ENCODE measurements at places on chromosomes 6 and 20.

DNA sequence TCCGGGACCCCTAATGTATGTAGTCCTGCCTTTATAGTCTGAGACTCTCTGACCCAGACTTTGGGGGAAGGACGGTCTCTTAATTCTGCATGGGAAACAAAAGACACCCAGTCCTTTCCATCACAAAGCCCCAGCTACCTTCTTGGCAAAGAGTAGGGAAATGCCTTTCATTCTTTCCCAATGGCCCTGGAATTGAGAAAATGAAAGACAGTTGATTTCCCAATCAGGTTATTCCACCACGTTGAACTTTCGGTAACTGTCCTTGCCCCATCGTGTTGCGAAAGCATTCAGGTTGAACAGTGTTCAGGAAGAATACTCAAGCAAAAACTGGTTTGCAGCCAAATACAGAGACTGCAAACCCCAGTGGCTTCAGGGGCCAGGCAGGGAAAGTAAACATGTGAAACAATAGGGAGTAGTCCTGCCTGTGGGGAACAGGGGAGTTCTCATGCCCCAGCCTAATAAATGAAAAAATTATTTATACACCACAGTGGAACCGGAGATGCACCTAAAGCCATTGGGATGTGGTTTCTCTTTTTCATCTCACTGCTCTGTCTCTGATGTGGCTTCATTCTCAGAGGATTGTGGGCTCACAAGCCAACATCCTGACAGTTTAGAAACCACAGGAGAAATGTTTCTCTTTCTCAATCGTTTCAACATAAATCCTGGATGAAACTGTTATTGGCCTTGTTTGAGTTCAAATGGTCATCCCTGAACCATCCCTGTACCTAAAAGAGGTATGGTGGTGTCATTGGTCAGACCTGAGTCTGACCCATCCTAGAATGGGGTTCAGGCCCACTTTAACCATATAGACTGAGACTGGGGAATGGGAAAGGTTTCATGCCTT, 44.2 kb upstream of the SLC9A8 start:
- peak; percentile 94 for DNase-seq

- DNase-seq, result peak; percentile 89
These were observed 682 bp downstream of the BRD2 start for GRCh38 chr6:32968867-32969684.

DNA sequence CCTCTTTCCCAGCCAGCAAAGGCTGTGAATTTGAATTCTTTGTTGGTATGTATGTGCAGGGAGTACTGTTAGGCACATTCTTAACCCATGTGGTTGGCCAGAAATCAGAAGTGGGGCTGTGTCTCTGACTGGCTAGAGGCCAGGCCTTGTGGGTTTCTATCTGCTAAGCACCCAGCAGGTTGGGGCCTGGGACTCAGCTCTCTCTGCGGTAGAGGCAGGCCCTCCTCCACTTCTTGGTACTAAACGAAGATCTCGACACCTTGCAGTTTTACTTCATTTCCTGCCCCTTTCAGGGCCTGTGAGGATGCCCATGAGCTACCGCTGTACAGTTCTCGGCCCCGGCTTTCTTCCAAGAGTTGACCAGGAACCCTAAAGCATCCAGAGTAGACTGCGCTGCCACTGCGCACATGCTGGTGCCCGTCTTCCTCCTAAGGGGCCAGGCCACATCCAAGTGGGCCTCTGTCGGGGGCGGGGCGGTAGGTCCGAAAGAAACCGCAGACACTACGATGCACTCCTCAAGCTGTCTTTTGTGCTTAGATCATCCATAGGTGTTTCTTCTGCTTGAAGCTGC, 51.1 kb downstream of the TCP11 start:
- peak; percentile 92 for DNase-seq

DNA sequence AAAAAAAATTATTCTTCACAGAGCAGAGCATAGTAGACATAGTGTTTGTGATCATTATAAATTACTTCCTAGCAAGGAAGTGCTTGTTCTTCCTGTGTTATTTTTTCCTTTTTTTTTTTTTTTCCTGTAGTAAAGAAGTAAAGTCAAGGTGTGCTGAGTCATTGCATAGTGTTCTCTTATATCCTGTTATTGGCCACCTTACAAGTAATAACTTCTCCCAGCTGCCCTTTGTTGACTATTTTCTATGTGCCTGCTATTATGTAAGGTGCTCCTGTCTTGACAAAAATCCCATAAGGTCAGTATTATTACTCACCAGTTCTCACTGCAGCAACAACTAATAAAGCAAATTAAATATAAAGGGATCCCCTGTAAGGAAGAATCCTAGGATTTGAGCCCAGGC, 195.3 kb downstream of the GJA1 start:
- DNase-seq, result no peak

- no peak for DNase-seq
These were observed 4.6 kb downstream of the PTPN1 start for GRCh38 chr20:50514750-50515149.

DNA sequence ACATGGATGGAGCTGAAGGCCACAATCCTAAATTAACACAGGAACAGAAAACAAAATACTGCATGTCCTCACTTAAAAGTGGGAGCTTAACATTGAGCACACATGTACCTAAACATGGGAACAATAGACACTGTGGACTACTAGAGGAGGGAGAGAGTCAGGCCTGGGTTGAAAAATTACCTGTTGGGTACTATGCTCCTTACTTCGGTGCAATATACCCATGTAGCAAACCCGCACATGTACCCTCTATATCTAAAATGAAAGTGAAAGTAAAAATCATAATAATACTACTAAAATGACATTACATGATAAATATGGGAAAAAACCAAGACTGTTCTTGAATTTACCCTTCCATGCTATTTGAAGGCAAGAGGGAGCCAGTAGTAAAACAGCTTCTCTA, 1273.8 kb upstream of the ADGRB3 start:
- no peak for DNase-seq

- no peak for DNase-seq
These were observed 431.0 kb downstream of the CDKAL1 start for GRCh38 chr6:20965276-20965675.

DNA sequence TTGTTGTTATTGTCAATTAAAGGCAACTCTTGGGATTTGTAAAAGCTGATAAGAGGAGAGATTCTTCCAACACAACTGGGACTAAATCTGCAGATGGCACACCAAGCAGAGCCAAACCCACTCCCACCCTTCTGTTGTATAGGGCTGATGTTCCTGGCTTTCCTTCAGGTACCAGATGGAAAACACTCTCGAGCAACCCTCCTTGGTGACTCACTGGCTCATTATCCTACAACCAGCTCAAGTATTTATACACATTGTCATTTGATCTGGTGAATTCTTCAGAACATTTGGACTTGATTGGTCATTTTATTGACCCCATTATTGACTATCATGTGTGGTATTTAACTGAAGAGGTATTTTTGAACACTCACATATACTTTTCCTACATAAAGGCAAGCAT, 190.3 kb upstream of the PCSK2 start:
- peak; percentile 42 for DNase-seq

- no peak for DNase-seq
These were observed 11.3 kb upstream of the TMEM181 start for GRCh38 chr6:158548418-158549161.

GRCh38 chr6:142624978-142625715, 319.8 kb downstream of the HIVEP2 start:
- no peak for DNase-seq

DNA sequence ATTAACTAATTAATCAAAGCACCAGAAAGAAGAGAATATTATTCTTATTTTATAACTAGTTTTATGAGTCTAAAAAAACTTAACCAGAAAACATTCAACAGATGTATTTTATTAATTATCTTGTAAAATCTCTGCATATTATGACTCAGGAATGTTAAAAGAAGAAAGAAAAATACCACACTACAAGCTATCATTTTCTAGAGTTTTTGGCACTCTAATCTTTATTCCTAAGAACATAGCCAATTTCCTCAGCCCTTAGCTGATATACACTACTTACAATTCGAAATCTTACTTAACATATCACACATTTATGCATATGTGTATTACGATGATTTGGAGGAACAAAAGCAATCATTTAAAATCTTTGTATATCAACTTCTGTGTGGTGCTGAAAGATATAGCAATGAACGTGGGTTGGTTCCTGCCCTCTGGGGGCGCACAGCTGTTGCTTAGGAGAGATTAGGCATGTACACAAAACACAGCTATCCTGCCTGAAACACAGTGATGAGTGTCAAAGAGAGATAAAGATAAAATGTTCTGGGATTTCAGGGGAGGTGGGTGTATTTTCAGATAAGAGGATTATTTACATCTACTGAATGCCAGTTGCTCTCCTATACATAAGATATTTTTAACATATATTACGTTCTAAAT, 404.5 kb downstream of the SYNE1 start:
- peak; percentile 51 for DNase-seq

DNA sequence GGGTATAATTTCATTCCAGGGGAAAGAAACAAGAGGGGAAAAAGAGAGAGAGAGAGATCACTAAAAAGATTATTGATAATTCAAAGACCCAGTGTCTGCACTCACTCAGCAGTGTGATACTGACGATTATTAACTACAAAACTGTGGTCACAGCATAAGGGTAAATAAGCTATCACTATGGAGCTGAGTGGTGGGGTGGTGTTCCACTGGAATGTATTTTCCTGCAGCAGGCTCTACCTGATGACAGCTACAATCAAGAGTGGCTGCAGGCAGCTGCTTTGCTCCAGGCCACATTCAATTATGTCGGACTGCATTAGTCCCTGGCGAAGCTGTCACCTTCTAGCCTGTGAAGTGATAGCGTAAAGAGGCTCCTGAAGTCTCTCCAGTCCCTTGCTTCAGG, 122.2 kb upstream of the TFAP2D start:
- DNase-seq, result no peak

GRCh38 chr6:97068211-97068610, 143.7 kb downstream of the KLHL32 start:
- DNase-seq, result peak; percentile 24

GRCh38 chr6:6282716-6283115, 37.7 kb downstream of the F13A1 start:
- no peak for DNase-seq

GRCh38 chr6:36815962-36816735, 23.1 kb downstream of the CPNE5 start:
- DNase-seq, result no peak

DNA sequence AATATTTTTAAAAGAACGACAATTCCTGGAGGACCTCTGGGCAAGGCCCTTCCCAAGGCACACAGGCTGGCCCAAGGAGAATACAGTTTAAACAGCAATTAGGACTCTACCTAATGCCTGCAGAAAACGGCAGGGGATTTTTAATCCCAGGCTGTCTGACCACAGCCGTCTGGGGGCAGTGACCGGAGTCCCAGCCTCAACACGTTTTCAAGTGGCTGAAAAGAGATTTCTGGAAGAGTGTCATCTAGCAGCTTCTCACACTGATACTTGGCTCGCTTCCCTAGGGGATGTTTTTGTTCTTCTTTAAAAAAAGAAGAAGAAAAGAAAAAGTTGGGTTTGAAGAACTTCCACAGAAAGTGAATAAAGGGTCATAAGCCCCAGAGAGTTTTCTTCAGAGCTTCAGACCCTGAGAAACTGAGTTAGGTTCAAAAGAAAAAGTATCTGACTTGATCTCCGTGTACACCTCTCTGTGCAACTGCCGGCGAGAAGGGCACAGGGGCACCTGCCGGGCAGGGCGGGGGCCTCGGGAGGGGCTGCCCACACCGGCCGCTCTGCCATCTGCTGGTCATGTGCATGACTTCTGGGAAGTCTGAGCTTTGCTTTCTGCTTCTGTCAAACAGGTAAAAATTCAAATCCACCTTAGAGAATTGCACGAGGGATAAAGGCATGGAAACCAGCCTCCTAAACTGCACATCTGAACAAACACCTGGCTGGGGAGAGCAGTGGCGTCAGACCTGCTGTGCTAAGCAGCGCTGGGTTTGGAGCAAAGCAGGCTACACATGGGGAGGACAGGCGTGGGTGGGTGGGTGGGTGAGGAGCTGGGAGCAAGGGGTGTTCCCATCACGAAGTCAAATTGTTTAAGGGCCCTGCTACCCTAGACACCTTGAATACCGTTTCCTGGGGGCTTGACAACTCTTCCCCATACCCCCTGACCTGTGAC, 33.0 kb downstream of the RRBP1 start:
- no peak for DNase-seq

DNA sequence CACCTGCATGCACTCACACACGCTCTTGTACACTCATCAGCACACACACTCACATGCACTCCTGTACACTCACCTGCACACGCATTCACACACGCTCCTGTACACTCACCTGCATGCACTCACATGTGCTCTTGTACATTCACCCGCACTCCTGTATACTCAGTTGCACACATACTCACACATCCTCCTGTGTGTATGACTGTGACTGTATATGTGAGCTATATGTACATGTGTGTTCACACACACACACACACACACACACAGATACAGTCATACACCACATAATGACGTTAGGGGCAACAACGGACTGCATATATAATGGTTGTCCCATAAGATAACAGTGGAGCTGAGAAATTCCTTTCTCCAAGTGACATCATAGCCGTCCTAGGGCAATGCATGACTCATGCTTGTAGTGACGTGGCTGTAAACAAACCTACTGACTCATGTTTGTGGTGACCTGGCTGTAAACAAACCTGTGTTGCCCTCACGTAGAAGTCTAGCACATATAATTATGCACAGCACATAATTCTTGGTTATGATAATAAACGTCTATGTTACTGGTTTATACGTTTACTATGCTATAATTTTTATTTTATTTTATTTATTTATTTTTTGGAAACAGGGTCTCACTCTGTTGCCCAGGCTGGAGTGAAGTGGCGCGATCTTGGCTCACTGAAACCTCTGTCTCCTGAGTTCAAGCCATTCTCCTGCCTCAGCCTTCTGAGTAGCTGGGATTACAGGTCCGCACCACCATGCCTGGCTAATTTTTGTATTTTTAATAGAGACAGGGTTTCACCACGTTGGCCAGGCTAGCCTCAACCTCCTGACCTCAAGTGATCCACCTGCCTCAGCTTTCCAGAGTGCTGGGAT, 22.8 kb upstream of the TAF4 start:
- DNase-seq, result peak; percentile 65

GRCh38 chr6:31065556-31065955, 46.8 kb downstream of the C6orf15 start:
- DNase-seq, result peak; percentile 21

DNA sequence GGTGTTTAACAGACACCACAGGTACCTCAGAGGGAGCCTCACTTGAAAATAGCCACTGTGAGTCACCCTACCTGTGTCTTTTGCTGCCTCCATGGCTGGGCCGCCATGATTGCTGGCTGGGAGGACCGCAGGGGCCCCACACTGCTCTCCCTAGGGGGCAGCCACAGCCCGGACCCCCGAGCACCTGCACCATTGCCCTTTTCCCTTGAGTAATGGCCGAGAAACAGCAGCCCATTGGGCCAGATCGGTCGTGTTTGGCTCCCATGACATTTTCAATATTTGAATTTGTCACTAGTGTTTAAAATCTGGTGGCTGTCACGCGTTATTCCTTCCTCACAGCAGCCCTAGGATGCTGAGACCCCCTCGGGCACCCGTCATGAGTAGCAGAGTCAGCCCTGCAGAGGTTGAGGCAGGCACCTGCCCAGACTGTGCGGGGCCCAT, 6.7 kb downstream of the ZBP1 start:
- DNase-seq, result no peak

DNA sequence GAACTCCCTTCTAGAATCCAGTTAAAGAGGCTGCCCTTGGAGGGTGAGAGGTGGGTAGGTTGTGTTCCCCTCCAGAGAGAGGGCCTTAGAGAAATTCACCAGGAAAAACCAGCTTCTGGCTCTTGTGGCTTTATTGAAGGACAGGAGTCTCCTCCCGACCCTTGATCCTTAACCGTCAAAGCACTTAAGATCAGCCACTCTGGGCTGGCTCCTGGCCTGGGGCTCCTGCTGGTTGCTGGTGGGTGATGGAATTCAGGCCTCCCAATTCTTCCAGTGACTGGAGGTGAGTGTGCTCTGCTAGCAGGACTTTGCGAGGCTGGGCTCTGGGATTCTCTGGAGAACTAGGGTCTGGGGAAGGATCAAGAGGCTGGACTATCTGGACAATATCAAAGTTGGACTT, 75.6 kb upstream of the LGSN start:
- DNase-seq, result no peak

Measured in fibroblast of skin of right quadriceps (primary cell).